CD4-positive, CD25-positive, alpha-beta regulatory T cell (primary cell): ENCODE measurements at places on chromosomes 16 and 17. TPM values are rescaled to one million over a fixed set of nuclear protein-coding genes. Genes with fewer than 3 reads are reported as not detected.

Gene INCA1
- polyA plus RNA-seq, result not detected

Gene PRSS36
- 0.46 TPM for polyA plus RNA-seq

Gene TBC1D3H
- polyA plus RNA-seq, result not detected

Gene TPSB2
- polyA plus RNA-seq, result not detected

Gene KRT15
- polyA plus RNA-seq, result not detected

Gene GP1BA
- polyA plus RNA-seq, result 0.22 TPM

Gene PYY
- polyA plus RNA-seq, result not detected

Gene ARMC7
- 4.6 TPM for polyA plus RNA-seq

Gene HBA1
- not detected for polyA plus RNA-seq

Gene PROCA1
- 0.37 TPM for polyA plus RNA-seq

Gene LRRC46
- polyA plus RNA-seq, result 0.48 TPM
